ENCODE measurements at places on chromosomes 4 and X.
A peak's percentile ranks its signal among the peaks of the same experiment; 100 is the strongest.

DNA sequence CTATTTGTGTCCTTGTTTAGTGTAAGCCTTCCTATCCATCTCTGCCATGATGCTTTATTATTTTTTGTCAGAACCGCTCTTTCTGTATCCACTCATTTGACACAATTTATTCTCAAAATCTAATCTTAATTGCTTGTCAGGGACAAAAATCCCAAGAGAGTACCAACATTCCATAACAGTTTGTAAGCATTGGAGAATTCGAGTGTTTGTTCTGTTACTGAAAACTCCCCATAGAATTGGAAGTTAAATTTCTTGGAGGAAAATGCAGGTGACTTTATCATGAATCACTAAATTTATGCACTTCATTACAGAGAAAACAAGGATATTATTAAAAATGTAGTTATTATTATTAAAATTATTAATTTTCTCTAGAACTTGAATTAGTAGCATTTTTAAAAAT is 1986.1 kb downstream of the ARAP2 start:
- no peak for DNase-seq

DNA sequence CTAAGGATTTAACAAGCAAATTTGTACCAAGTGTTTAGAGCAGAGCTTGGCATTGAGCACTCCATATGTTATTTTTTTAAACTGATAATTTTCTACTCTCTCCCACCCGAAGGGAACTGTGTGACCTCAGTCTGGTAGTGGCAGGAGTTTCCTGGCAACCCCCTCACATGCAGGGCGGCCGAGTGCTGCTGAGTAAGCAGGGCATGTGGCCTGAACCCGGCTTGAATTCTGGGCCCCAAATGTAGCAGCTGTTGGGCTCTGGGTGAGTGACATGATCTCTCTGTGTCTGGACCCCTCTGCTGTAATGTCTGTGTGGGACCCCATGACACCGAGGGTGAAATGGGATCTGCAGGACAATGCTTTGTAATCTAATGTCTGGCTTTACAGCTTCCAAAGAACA is 13.6 kb upstream of the C4orf50 start:
- DNase-seq = no peak

GRCh38 chr4:74335341-74336021 is 27.2 kb downstream of the EPGN start:
- DNase-seq = peak; percentile 13

GRCh38 chrX:47960406-47960805 is 43.4 kb downstream of the ZNF182 start:
- no peak for DNase-seq
